ENCODE measurements at places on chromosomes 1 and 21.
A peak's percentile ranks its signal among the peaks of the same experiment; 100 is the strongest.

GRCh38 chr1:39917825-39918224, 16.1 kb upstream of the MYCL start:
- DNase-seq: no peak

DNA sequence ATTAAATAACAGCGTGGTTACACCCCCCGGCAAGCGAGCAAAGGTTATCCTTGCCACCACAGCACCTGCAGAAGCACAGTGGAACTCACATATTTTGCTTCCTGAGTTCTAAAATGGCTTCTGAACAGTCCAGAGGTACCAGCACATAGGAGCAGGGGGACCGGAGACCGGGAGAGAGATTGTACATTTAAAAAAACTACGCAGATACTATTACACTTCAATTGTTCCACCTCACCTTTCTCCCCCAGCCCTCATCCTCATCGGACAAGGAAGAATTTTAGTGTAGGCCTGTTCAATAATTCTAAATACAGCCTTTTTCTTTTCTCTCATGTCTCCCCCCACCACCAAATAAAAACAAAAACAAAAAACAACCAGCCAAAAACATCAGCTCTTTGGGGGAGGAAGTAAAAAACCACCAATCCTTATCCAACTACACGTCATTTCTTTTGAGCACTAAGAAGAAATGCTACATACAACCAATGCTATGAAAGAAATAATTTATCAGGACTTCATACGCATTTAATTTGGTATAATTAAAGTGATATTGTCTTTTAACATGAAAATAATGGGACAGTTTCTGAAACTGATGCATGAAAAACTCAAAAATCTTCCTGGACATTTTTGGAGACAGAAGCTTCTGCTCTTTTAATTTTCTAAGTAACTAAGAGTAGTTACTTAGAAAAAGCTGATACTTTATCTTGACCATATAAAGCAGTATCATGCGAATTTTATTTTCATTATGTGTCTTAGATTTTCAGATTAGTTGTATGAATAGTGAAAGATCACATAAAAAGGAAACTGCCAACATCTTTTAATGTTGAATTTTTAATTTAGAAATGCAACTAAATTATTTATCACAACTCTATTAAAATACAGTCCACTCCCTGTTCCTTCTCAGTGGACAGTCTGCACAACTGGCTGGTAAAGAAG, 9.1 kb downstream of the CDKN2C start:
- no peak for DNase-seq

- DNase-seq: no peak
These were observed 3.0 kb upstream of the S100A9 start for GRCh38 chr1:153354515-153355193.

DNA sequence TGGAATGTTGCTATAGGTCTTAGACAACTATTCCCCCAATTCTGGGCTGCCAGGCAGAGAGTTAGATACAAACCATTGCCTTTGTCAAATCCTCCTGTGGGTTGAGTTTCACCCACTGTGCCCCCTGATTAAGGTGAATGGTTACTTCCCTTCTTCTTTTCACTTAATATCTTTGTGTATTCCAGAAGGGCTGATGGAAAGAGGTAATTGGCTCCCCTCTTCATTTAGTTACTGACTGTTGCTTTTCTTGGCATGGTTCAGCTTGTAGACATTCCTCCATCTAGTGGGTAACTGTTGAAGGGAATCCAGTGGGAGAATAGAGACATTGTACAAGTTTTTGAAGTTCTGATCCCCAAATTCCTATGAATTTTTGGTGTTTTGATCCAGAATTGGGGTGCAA, 43.8 kb upstream of the MACF1 start:
- no peak for DNase-seq

GRCh38 chr1:4020449-4020848, 120.4 kb upstream of the C1orf174 start:
- DNase-seq: no peak

DNA sequence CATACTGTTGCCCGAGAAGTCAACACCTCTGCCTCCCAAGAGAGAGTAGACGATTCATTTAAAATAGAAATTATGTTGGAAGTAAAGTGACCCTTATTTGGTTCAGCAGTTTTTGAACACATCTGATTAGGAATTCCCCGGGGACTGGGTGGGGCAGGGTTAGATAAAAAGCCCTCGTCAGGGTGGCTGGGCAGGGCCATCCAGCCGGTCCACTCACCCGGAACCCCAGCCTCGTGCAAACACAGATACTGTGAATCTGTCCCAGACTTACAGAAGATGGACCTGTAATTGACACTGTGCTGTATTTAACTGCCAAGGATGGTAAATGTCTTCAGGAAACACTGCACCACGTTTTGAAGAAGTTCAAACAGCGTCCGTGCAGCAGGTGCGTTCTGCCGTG, 63.7 kb downstream of the PRDM16 start:
- no peak for DNase-seq

DNA sequence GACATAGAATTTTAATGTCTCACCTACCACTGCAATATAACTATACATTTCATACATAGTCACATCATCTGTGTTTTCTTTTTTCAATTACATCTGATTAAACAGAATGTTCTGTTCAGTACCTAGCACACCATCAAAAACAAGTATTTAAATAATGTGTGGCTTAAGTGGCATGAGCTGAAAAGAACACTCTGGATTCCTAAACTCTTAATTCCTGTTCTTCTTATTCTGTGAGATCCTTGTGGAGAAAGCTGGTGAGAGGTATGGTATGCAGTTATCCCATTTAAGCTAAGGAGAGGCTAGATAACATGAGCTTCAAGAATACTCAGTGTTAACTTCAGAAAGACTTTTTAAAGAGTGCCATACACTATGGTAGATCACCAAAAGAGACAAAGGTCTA, 5.5 kb downstream of the TP53BP2 start:
- no peak for DNase-seq

DNA sequence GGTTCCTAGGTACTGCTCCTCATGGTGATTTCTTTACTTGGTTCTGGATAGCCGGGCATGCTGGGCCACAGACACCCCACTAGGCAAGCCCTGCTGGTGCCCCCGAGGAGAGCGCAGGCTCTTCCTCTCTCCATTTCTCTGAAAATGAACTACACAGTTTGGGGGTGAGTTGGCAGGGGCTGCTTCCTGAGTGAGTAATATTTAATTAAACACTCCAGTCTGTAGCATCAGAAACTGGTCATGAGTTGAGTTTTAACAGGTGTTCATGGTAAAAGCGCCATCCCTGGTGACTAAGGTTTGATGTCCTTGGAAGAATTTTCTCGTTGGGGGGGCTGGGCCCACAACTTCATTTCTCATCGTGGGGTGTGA, 1.7 kb downstream of the SPSB1 start:
- DNase-seq: no peak

DNA sequence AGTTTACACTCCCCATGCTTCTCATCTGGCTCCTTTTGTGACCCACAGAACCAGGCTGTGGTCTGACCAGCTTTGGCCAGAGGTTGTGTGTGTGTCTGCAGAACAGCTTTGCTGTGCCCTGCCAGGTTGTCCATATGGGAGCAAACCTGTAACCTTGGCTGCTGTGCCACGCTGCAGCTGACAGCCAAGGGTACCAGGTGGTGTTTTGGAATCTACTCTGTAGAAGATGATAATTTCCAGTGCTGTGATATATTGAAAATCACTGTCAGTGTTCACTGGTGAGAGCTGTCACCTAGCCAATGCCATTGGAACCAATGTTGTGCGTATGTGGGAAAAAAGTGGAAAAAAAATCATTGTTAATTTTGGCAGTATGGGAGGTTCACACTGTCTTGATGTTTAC, 18.2 kb downstream of the CENPF start:
- DNase-seq: no peak

DNA sequence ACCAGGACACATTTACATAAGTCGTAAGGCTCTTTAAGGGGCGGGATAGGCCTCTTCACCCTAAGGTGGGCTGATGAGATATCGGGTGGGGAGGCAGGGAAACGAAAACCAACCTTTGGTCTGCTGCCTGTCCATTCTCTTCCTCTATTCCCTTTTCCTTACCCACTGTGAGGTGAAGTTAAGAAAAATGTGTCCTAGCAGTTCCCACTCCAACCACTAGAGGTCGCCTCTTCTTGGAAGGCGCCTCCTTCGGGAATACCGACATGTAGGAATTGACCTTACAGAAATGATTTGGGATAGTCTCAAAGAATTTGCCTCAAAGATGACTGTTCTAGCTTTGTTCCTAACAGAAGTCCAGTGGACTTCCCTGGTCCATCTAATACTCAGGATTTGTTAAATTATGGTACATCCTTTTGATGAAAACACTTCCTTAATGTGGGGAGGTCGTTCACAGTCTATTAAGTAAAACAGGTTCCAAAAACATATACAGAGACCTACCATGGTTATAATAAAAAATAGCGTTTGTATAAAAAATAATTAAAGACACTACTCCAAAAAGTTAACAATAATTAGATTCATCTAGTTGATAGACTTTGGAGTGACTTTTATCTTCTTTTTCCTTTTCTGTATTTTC, 14.1 kb downstream of the AZIN2 start:
- DNase-seq: peak; percentile 30

- no peak for DNase-seq
These were observed 252.7 kb downstream of the LRRC40 start for GRCh38 chr1:69952676-69953075.

DNA sequence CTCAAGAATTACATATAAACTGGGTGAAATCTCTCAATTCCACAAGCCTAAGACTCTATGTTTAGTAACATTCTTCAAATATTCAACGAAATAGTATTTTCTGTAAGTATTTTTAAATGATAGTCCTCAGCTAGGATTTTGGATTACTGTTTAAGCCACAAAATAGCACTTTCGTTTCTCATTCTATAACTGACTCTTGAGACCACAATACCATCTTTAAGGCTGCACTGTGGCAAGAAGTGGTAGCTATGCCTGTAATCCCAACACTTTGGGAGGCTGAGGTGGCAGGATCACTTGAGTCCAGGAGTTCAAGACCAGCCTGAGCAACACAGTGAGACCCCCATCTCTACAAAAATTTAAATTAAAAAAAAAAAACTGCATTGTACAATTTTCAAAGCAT, 126.7 kb downstream of the CDC42BPA start:
- no peak for DNase-seq

- DNase-seq: no peak
These were observed 176.3 kb upstream of the ZNHIT6 start for GRCh38 chr1:85884372-85885035.

DNA sequence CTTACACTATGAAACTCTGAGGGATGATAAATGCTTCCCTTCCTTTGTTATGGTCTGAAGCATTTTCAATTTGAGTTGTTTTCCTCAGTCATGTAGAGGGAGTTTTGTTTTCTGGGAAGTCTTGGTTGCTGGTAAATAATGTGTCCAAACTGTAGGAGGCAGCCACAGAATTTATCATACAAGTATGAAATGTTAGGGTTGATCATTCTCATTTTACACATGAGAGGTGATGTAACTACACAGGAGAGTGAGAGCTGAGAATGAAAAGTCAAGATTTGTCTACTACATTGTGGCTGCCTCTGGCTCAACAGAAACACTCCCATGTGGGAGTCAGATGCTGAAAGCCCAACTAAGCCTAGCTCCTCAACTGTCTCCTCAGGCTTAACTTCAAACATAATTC, 182.5 kb upstream of the SGIP1 start:
- no peak for DNase-seq

DNA sequence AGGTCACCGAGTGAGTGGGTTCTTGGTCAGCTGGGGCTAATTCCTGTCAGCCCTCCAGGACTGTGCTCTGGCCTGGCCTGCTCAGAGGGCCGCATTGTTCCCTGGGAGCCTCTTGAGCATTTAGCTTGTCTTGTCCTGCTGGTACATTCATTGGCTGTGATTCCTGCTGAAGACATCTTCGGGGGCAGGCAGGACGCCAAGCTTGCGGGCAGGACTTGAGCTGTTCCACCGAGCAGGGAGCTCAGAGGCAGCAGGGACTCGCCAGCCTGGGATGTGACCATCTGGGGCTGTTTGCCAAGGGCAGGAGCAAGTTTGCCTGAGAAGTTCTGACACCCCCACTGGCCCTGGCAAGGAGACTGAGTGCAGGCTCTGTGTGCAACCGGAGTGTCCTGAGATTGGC, 7.0 kb upstream of the SLC26A9 start:
- no peak for DNase-seq

DNA sequence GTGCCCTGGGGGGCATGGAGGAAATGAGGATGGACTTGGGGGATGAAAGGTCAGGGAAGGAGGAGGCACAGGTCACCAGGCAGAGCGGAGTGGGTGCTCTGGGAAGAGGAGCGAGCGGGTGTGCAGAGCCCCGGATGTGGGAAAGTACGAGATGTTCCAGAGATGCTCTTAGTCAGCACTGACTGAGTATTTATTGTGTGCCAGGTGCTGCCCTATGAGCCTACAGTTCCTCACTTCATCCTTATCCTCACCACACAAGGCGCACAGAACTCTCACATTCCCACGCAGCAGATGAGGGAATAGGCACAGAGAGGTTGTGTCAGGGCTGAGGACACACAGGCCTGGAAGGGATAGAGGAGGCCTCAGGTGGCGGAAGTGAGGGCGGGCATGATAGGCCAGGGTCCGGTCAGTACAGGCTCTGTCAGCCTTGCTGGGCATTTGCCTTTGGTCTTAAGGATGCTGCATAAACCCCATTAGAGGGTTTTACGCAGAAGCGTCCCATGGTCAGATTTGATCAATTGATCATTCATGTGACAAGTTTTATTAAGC, 77.3 kb downstream of the ARHGEF10L start:
- no peak for DNase-seq

DNA sequence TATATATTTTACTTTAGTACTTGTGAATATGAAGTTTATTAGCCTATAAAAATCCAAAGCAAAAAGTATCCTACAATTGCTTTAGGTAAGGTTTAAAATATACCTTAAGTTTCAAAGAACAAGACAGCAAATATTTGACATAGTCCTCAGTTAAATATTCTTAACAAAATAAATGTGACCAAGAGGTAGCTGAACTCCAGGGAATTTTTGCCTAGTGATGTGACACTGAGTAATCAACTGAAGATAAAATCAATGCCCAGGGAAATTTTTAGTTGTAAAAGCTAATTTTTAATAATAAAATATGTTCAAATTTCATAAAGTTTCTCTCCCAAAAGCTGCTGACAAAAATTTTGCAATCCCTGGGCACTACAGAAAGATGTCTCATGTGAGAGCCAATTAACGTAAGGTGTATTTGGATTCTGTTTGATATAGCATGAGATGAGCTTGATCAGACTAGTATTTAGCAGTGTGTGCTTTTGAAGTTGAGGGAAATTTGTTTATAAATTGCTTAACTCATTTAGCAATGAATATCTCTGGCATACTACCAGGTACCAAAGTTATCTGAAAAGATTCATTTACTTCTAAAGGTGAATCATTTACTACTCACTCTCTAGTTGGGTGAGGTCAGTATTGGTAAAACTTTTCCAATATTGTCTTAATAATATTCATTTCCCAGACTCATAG, 80.2 kb upstream of the PALMD start:
- no peak for DNase-seq

DNA sequence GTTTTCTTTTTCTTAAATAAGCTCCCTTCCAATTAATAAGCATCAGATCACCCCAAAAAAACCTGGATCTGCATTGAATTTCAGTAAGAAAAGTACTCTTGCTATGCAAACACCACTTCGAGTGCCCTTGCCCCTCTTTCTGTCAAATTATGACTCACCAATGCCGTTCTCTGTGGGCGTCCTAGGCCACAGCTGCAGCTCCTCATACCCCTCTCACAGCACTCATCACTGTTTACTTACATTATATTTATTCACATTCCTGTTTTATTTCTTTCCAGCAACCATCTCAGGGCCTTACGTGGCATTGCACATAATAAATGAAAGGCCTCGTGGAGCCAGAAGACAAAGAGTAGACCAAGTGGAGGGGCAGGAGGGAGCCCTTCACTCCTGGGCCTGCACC, 99.1 kb upstream of the CTTNBP2NL start:
- no peak for DNase-seq

GRCh38 chr21:45222001-45222400, 65.7 kb downstream of the POFUT2 start:
- DNase-seq: no peak

GRCh38 chr1:221344693-221345092, 397.2 kb downstream of the DUSP10 start:
- DNase-seq: no peak
